Sigmoid colon (tissue), 7 donors: ENCODE measurements at places on chromosomes 6 and 20.

DNA sequence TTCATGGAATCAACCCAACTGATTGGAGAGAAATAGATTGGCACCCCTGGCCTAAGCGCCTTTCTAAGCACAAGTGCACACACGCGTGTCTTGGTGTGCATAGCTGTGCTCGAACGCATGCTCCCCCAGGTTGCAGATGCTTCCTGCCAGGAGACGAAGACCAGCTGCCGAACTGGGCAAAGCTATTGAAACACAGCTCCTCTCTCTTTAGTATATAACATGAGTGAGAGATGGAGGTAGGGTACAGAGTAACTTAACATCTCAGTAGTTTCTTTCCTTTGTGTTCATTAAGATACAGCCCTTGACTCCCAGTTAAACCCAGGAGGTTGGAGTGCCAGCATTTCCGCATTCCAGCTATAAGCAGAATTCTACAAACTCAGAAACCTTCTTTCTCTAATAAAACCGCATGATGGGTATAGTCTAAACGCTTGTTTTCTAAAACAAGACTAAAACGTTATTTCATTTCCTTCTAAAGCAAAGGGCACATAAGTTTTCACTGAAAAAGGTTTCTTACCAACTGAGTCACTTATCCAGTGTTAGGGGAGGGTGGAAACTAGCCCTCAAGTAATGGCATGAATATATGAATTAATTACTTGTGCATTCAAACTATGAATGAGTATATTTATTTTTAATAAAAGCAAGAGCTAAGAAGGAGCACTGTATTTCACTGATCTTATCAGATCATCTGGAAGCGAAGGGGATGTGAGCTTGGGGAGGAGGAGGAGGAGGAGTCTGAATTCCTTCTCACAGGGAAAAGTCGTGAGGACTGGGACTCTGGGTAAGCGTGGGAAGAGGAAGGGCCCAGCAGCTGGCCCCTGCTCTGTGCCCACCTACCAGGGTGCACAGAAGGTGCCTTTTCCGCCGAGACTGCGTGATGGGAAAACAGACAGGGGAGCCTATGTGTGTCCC is 179.2 kb downstream of the TMEM242 start:
- H3K4me3 ChIP-seq = no peak overlapping the region
- H3K27ac ChIP-seq = peak overlapping the region; percentile 18
- no peaks in the 10 kb centered on the region for H3K27me3 ChIP-seq
- no peak for DNase-seq
- no peaks in the 10 kb centered on the region for H3K36me3 ChIP-seq

GRCh38 chr20:38602185-38602581 is 574 bp downstream of the ARHGAP40 start:
- H3K4me3 ChIP-seq = no peak overlapping the region
- H3K27me3 ChIP-seq = peaks cover 68% of the 10 kb centered on the region
- no peak for DNase-seq
- H3K27ac ChIP-seq = no peak overlapping the region

- no peaks in the 10 kb centered on the region for H3K27me3 ChIP-seq
- H3K36me3 ChIP-seq = no peaks in the 10 kb centered on the region
- DNase-seq = no peak
- no peaks in the 10 kb centered on the region for H3K4me1 ChIP-seq
Measured at GRCh38 chr20:10239954-10240353, 21.3 kb downstream of the SNAP25 start.

GRCh38 chr6:158867381-158868121 is 48.4 kb upstream of the EZR start:
- H3K4me3 ChIP-seq = no peak overlapping the region
- H3K27me3 ChIP-seq = no peaks in the 10 kb centered on the region
- H3K36me3 ChIP-seq = no peaks in the 10 kb centered on the region
- DNase-seq = no peak

DNA sequence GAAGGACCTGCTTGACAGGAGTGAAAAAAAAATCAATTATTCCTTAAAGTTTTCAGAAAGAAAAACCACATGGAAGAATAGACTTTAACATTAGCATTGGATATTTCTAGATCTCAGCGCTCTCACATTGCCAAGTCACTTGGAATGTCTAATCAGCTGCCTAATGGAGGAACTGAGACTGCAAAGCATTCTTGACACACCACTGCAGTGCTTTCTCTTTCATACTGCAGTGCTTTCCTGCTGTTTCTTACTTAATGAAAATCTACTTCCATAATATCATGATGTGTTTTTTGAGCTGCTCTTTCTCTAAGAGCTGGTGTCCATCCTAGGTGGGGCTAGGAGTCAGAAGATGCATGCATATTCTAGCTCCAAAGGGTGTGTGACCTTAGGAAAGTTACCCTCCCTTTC is 20.4 kb upstream of the MCM3 start:
- peak overlapping the region; percentile 67 for H3K27ac ChIP-seq
- no peaks in the 10 kb centered on the region for H3K27me3 ChIP-seq
- H3K4me3 ChIP-seq = no peak overlapping the region
- H3K4me1 ChIP-seq = peaks cover 21% of the 10 kb centered on the region

DNA sequence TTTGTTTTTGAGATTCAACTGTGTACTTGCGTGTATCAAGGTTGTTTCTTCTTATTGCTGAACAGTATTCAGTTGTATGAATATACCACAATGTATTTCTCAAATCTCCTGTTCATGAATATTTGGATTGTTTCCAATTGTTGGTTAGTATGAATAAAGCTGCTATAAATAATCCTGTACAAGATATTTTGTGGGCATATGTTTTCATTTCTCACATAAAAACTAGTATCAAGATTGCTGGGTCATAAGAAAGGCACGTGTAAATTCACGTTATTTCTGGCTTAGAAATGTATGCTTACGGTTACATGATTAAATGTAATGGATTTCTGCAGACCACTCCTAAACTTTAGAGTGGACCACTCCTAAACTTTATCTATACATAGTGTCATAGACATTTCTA is 96.6 kb downstream of the BTBD3 start:
- no peaks in the 10 kb centered on the region for H3K27me3 ChIP-seq
- no peak overlapping the region for H3K27ac ChIP-seq
- H3K36me3 ChIP-seq = no peaks in the 10 kb centered on the region
- DNase-seq = no peak
